ENCODE measurements at places on chromosomes 13 and 19.

GRCh38 chr19:7395360-7396066, 46.8 kb downstream of the ARHGEF18 start:
- DNase-seq: no peak

- DNase-seq: no peak
These were observed 275.5 kb downstream of the ENOX1 start for GRCh38 chr13:43510956-43511901.

DNA sequence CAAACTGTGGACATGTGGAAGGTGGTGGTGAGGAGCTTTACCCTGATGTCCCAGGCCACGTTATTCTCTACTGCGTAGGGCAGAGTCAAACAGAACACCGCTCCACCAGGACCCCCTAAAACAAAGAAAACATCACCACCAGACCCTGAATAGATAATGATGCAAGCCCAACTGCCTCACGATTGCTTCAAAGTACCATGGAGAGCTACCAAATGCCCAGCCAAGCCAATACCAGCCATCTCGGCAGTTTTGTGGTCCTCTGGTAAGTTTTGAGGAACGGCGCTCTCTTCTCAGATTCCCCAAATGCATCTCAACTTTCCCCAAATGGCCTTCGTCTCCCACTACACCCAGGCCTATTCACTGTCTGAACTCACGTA, 5.6 kb downstream of the RANBP3 start:
- DNase-seq: no peak

DNA sequence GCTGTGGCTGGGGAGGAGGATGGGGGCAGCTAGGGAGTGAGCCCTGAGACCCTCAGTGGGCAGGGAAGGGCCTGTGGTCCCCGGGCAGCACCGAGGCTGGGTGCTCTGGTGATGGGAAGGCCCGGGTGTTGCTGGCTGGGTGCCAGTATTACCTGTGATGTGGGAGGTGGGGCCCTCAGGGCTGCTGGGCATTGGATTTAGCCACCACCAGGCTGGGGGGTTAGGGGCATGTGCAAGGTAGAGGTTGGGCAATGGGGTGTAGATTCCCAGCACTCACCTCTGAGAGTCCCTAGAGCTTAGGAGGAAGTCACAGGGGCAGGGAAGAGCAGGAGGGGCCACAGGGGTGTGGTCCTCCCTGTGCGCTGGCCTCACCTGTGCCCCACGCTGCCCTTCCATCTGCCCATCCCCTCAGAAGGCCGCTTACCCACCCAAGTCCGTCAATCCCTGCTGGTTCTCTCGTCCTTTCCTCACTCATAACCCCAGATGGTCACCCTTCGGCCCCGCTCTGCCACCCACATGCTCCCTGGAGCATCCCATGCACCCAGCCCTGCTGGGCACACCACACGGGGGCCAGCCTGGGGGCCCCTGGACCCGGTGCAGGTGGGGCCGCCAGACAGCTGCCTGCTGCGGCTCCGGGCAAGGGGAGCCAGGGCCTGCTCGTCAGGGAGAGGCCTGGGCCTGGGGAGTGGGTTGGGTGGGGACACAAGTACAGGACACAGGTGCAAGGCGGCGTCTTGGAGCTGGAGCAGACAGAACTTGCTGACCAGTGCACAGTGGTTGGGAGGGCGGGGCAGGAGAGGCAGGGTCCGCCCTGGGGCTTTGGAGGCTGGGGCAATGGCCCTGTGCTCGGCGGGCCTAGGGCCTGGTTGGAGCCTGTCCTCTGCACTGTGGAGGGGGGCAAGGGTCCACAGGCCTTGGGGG, 12.5 kb downstream of the EPN1 start:
- no peak for DNase-seq

- no peak for DNase-seq
These were observed 48.6 kb upstream of the POSTN start for GRCh38 chr13:37647031-37647650.

DNA sequence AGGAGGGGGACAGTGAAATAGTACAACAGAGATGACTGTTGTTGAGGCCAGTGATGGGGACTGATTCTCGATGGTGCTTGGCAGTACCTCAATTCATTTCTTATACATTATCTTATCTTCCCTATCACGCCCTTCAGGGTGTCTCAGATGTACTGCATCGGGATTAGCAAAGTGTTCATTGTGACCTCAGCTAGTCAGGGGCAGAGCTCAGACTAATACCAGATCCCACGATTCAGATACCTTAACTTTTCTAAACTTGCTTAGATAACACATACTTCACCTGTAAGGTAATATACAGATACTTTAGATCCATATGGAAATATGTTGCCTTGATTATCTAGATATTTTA, 720.6 kb downstream of the EFNB2 start:
- DNase-seq: no peak

DNA sequence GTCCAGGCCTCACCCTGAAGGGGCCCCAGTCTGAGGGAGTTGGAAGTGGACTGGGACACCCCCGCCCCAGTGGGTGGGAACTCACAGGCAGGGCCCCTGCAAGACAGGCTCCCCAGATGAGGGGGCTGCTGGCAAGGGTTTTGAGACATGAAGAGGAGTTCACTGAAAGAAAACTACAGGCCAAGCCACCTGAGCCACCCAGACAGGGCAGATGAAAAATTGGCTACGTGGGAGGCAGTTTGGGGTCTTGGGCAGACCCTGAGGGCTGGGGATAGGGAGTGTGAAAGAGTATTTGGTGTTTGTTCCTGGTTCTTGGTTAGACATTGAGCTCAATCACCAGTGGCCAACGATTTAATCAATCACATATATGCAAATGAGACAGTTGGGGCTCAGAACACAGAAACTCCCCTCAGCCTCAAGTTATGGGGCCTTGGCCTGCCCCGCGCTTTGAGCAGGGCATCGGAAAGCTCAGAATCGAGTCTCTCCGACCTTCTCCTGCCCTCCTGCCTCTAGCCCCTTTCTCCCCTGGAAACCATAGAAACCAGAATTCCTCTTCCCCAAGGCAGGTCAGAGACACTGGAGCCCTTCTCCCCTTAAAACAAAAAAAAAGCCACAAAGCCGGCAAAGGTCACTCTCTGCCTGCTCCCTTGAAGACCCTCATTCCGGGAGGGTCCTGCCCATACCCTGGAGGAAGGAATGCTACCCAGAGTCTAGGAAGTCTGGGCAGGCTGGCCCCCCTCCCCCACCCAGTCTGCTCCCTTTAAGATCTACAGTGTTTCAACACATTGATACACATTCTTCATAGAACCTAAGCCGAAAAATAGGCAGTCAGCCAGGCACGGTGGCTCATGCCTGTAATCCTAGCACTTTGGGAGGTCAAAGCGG, 1.3 kb upstream of the ISYNA1 start:
- no peak for DNase-seq

DNA sequence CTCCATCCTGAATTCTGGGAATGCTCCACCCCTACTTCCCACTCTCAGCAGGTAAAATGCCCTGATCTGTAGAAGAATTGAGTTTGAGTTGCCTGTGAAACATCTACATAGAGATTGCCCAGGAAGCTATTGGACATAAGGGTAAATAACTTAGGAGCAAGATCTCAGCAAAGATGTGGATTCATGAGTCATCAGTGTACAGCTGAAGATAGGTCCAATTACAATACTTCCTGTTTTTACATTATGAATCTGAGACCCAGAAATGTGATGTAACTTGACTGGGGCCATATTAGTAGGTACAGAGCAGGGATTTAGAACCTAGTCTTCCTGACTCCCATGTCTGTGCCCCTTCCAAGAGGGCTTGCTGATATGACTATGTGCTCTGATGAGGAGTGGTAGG, 79.4 kb upstream of the FNDC3A start:
- DNase-seq: no peak

DNA sequence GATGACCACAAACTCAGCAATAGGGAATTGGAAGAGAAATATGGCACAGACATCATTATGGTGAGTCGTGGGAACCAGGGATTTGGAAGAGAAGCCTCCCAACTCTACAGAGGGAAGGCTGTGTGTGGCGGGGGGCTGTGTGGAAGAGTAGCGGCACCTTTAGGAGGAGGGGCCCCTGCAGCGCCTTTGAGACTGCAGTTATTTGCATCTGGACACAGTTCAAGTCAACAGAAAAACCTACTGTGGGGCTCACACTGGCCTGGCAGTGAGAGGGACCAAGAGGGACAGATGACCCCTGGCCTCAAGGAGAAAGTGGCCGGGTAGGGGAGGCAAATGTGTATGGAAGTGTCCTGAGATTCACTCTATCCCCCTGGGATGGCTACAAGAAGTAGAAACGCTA, 5.1 kb downstream of the ATP12A start:
- DNase-seq: no peak

- no peak for DNase-seq
These were observed 49.4 kb downstream of the OR10H4 start for GRCh38 chr19:15998166-15998565.

GRCh38 chr13:30112602-30113435, 194.5 kb downstream of the KATNAL1 start:
- peak; percentile 2 for DNase-seq

- no peak for DNase-seq
These were observed 18.1 kb downstream of the AKT2 start for GRCh38 chr19:40266912-40267600.

DNA sequence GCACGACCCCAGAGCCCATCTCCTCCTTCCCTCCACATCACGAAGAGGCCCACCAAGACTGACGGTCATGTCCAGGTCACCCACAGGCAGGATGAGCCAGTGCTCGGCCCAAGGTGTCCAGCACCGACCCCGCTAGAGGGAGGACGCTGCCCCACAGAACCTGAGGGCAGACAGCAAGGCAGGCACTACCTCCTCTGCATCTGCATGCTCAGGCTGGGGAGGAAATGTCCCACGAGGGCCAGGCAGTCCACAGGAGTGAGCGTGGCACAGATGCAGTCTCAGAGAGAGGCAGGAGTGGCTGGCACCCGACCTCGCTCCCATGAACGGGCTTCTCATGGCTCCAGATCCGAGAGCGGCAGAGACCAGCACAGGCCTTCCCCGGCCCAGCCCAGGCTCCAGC, 133.2 kb downstream of the TUBA3C start:
- DNase-seq: no peak

DNA sequence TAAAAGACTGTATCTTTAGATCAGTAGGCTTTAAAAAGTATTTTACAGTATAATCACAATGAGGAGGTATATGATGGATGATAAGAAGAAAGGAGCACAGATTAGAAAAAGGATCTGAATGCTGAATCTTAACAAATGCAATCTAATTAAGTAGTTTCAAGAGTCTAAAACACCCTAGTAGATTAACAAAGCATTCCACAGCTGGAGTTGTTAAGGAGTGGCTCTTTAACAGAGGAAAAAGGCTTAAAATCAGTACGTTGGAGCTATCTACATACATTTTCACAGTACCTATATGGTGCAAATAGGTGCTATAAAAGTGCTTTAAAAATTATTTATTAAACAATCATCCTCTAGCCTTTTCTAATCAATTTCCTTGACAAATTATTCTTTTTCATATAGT, 34.5 kb downstream of the TSC22D1 start:
- DNase-seq: no peak

Measured in NCI-H1436 treated with DMSO at 0.1 percent for 48 hours (cell line).